ENCODE measurements at places on chromosomes 5 and 9.
A peak's percentile ranks its signal among the peaks of the same experiment; 100 is the strongest.

- DNase-seq: peak; percentile 43
Measured at GRCh38 chr9:119289740-119290433, 79.3 kb downstream of the BRINP1 start.

- no peak for DNase-seq
Measured at GRCh38 chr5:139446956-139447779, 7.8 kb upstream of the DNAJC18 start.

GRCh38 chr9:133585481-133586351 lies 23.5 kb downstream of the FAM163B start:
- peak; percentile 69 for DNase-seq

DNA sequence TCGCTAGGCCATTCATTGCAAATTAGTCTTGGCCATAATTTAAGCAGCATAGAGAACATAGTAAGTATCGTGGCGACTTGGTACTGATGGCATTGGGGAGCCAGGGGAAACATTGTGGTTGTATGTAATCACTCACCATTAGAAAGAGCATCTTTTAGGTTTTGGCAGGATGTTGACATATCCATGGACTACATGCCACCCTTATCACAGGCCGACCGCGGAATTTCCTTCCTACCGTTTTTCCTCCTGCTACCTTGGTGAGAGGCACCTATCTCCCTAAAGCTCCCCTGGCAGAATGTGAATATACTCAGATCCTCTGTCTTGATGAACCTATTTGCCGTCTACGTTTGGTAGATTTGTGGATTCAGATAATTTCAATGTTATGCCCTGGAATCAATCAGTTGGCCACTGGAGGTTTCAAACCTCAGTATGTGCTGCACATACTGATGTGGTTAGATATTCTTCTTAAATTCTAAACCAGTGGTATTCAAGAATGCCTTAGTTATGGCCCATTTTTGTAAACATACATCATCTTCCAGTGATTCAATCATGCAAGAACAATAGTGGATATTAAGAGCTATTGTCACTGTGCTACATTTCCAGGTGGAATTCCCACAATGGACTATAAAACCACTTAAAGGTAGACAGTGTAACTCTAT lies 271.0 kb upstream of the HAPLN1 start:
- no peak for DNase-seq

DNA sequence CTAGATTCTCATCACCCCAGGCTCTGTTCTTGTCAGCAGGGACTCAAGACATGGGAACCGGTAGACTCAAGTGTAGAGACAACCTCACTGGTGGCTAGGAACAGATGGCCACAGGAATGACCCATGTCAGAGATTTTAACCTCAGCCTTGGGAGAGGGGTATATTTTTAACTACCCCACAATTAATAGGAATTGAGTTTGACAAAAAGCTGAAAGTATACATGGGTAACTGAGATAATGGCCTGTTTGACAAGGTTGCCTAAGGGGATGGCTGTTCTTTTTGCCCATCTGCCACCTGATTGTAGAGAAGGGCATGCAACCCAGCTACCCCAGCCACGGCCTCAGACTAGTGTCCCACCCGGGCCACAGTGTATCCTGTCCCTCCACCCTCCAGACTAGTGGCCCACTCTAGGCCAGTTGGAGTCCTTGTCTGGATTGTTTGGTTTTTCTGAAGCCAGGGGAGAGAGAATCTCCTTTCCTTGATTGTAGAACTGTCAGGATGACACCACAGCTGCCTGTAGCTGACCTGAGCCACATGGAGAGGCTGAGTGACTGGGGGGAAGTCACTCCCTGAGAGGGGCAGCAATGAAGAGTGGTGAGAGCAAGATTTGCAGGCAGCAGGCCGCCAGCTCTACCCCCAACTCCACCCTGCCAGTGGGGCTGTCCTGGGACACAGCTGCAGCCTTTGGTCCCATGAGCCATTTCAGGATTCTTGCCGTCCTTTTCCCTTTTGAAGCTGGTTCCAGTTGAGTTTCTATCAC lies 14.6 kb upstream of the ANGPTL2 start:
- DNase-seq: no peak

- peak; percentile 91 for DNase-seq
Measured at GRCh38 chr9:127802576-127803443, at the start of gene FPGS. TSS of gene FPGS (plus strand) at chr9:127802882. CDS start at chr9:127802925, 43 bp downstream.

DNA sequence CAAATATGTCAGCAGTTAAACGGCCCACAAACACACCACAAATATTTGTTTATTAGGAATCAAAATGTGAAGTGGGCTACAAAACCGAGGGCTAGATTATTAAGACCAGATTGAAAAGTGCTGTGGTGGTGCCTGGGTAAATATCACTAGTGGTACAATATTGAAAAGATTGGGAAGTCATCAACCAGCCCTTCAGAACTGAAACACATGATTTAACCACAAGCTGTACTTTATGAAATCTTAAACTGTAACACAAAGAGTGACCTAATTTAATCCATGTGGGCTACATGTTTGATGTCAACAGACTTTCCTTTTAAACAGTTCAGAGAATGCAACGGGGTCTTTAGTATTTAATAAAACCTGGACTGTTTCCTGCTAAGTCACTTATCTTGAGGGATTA lies 182.3 kb downstream of the SPATA31D1 start:
- DNase-seq: no peak

GRCh38 chr9:17930071-17930470 lies 351.2 kb downstream of the SH3GL2 start:
- DNase-seq: no peak

GRCh38 chr9:27534658-27535209 lies 5.1 kb upstream of the MOB3B start:
- DNase-seq: no peak

GRCh38 chr9:136370037-136370436 lies 3.4 kb downstream of the CARD9 start:
- DNase-seq: no peak

DNA sequence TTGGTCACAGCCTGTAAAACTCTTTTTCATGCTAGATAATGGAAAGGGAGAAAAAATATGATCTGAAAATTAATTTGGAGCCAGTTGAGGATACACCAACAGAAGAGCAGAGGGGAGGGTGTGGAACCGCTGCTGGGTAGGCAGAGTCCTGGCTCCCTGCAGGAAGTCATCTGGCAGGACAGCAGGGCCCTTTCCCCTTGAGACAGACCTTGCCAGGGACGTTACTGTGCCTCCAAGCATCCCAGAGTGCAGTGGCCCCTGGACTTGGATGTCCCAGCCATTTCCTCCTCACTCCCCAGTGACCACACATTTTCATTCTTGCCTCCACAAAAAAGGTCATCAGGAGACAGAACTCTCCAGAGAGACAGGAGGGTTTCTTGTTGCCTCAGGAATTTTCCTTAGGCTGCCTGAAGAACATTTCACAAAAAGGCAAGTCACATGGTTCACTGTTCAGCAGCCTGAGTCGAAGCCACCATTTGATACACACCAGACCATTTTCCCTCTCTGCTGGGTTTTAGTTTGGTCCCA lies 5.9 kb downstream of the TRPM3 start:
- no peak for DNase-seq

GRCh38 chr5:153774686-153775085 lies 264.0 kb downstream of the FAM114A2 start:
- DNase-seq: no peak

GRCh38 chr5:42057254-42057690 lies 132.2 kb downstream of the FBXO4 start:
- DNase-seq: peak; percentile 40

GRCh38 chr5:149636861-149637246 lies 55.6 kb downstream of the ARHGEF37 start:
- peak; percentile 70 for DNase-seq

- DNase-seq: peak; percentile 61
Measured at GRCh38 chr9:130189840-130190239, 17.6 kb downstream of the NCS1 start.

GRCh38 chr9:15361737-15362136 lies 54.7 kb upstream of the TTC39B start:
- no peak for DNase-seq

- DNase-seq: peak; percentile 4
Measured at GRCh38 chr9:13513286-13513685, 233.8 kb upstream of the MPDZ start.

DNA sequence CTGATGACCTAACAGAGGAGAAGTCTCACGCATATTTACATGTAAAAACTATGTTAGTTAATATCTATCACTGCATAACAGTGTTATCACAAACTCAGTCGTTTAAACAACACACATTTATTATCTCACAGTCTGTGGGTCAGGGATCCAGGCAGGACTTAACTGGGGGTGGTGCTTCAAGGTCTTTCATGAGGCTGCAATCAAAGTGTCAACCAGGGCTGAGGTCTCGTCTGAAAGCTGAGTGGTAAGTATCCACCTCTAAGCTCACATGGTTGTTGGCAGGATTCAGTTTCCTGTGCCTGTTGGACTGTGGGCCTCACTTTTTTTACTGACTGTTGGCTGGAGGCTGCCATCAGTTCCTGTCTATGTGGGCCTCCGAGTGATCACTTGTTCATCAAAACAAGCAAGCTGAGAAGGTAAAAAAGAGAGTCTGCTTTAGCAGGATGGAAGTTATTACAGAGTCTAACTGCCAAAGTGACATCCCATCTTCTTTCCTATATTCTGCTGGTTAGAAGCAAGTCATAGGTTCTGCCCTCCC lies 188.6 kb downstream of the CARTPT start:
- no peak for DNase-seq

GRCh38 chr5:4537489-4537888 lies 602.6 kb upstream of the ADAMTS16 start:
- no peak for DNase-seq

GRCh38 chr5:2685651-2686272 lies 65.7 kb downstream of the IRX2 start:
- no peak for DNase-seq

DNA sequence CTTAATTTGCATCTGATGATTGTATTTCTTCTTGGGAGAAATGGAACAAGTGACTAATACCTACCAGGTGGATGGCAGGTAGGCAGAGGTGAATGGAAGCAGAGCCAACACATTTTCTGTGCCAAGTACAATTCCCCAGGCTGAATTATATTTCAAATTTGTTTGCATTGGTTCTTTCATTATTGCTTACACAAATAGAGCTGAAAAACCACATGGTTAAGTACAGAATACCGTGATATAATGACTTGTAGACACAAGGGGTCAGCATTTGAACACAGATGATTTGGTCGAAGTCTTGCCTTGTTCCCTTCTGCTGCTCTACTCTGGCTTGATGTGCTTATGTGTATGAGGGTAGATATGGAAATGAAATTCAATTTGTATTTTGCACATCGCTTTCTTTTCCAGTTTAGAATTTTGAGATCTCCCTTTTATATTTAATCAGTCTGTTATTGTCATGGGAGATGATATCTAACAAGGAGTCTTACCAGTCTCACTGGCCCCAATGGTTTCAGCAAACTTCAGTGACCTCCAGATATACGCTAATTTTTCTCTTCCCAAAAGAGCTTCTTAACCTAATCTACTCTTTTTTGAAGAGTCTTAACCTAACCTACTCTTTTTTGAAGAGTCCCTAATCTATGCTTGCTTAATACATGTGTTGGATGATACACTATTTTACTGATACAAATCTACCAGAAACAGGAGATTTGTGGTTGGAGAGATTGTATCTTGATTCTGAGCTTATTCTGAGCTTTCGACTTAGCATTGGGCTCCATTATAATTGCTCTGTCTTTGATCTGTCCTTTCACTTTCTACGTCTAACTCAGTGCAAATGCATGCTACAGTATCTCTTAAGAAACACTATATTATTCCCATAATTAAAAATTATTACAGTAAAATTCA lies 88.1 kb downstream of the PCSK1 start:
- DNase-seq: peak; percentile 84

DNA sequence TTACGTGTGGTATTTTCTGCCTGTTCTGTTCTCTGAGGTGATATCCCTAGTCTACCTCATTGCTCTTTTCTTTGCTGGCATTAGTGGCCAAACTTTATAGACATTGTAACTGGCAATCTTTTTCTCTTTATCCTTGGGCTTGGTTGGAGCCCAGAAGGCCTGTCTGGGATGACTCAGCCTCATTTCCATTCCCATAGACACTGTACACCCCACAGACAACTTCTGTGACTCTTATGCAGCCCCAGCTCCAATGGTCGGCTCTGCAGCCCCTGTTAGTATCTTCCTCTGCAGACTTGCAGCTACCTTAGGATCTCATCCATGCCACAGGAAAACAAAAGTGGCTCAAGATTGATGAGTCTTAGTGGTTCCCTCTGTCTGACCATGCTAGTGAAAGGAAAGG lies 79.8 kb downstream of the CFAP95 start:
- DNase-seq: no peak

GRCh38 chr5:166781737-166782136 lies 1509.7 kb upstream of the WWC1 start:
- no peak for DNase-seq

GRCh38 chr9:136361047-136361753 lies 2.3 kb downstream of the DNLZ start:
- DNase-seq: peak; percentile 60

DNA sequence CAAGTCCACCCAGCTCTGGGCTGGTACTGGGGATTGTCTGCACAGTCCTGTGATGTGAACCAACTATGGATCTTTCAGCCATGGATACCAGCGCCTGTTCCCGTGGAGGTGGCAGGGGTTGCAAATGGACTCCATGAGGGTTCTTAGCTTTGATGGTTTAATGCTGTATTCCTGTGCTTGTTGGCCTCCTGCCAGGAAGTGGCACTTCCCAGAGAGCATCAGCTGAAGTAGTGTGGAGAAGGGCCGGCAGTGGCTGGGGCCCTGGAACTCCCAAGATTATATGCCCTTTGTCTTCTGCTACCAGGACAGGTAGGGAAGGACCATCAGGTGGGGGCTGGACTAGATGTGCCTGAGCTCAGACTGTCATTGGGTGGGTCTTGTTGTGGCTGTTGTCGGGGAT lies 1104.8 kb upstream of the COX7C start:
- DNase-seq: no peak

DNA sequence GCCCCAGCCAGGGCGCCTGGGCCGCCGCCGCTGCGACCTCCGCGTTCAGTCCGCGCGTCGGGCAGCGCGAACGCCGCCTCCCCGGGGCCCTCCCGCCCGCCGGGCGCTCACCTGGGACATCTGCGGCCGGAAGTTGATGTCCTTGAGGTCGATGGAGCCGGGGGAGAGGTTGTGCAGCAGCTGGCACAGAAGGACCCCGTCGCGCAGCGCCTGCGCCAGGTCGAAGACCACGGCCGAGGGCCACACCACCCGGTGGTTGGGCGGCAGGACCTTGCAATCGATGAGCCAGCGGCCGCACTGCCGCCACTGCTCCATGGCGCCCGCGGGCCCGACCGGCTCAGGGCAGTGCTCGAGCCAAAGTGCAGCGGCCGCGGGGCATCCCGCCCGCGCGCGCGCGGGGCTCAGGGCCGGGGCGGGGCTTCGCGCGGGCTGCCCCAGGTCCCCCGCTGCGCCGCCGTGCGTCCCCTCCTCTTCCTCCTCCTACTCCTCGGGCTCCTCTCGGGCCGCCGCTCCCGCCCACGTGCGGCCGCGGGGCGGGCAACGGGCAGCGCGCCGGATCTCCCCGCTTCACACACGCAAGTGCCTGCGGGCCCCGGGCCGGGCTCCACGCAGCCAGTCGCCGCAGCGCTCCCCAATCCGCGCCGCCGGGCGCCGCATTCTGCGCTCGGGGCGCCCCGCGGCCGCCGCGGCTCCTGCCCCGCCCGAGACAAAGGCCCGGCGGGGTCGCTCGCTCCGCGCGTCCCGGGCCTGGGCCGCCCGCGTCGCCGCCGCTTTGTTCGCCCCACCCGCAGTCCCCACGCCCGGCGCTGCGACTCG lies at the start of gene VAV2:
VAV2 (minus strand) TSS at position 361 of the 816 bp plus-strand sequence; CDS start at position 315, 46 bp downstream.
- peak; percentile 62 for DNase-seq
